Heart left ventricle (tissue), 16 donors: ENCODE measurements at places on chromosomes 7 and 10. TPM values are rescaled to one million over a fixed set of nuclear protein-coding genes. Genes with fewer than 3 reads are reported as not detected.

DNA sequence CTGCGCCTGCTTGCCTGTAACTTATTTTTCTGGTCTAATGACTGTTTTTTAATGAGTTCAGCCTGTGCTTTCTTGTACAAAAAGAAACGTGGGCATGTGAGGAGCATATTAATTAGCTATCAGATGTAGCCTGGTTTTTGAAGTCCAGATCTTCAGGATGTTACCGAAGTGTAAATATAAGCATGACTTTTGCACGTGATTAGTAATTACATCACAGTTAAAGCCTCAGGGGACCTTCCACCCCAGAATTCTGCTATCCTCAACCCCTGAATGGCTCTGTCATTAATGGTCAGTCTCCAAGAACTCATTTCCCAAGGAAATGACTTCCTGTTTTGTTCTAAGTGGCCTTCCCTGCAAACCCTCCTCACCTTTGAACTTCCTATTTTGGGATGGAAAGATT, 2.1 kb upstream of the PRXL2A start:
- H3K4me3 ChIP-seq: no peak overlapping the region
- H3K36me3 ChIP-seq: no peaks in the 10 kb centered on the region
- DNase-seq: no peak
- H3K4me1 ChIP-seq: peaks cover 20% of the 10 kb centered on the region
- H3K27me3 ChIP-seq: no peaks in the 10 kb centered on the region

GRCh38 chr10:5732141-5732540, 47.5 kb downstream of the TASOR2 start:
- H3K4me3 ChIP-seq: no peak overlapping the region
- no peaks in the 10 kb centered on the region for H3K27me3 ChIP-seq
- peaks cover 89% of the 10 kb centered on the region for H3K36me3 ChIP-seq

DNA sequence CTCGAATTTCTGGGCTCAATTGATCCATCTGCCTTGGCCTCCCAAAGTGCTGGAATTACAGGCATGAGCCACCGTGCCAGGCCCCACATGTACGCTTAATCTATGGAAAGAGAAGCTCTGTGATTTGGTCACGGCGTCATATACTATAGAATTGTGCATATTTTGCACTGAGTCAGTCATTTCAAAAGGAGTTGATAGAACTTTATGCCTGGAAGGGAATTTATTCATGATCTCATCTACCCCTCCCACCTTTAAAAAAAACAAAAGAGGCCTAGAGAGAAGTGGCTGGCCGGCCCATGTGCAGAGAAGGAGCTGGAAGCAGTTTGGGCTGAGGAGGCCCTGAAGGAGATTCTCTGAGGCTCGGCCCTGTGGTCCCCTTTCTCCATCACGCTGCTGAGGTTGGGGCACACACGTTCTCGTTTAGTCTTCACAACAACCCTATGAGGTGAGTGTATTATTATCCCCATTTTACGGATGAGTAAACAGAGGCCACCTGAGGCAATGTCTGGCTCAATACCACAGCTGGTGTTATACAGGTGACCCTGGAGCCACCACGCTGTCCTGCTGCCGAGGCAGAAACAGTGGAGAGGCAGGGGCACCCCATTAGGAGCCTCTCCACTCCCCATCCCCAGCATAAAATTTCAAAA, 47.2 kb upstream of the ZRANB1 start:
- DNase-seq: no peak
- H3K4me1 ChIP-seq: no peaks in the 10 kb centered on the region
- no peak overlapping the region for H3K27ac ChIP-seq

DNA sequence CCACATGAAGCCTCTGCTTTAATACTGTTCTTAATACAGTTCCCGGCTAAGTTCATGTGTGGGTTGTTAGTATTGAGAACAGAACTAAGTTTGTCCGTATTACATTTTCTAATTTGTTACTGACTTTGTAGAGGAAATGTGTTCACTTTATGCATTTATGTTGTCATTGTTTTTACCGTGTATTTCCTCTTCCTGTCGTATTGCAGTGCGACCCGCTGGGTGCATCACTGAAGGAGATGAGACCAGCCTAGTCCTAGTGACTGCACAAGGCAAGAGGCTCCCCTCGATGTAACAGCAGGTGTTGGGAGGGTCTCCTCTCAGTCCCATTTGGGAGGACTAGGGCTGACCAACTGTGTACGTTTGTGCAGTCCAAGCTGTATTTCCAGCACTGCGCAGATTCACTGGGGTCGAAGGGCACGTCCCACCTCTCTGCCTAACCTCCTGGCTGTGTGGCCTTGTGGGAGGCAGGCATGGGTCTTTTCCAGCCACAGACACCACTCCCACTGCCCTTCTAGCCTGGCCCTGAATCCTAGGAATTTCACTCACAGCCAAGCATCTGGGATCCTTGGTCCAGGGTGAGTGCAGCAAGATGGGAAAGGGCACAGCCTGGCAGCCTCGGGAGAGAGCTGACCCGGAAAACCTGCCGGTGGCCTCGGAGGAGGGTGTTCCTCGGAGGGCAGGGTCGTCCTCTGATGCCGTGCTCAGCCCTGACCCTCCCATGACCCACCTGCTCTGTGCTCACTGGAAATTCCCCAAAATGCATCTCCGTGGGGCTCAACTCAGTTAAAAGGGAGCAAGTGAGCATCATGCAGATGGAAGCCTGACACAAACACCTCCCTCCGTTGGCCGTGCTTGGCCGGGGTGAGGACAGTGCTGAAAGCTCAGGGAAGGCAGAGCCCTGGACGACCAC, 63.9 kb upstream of the FAM20C start:
- H3K27ac ChIP-seq: no peak overlapping the region
- no peaks in the 10 kb centered on the region for H3K27me3 ChIP-seq
- DNase-seq: no peak
- H3K4me3 ChIP-seq: no peak overlapping the region
- H3K36me3 ChIP-seq: no peaks in the 10 kb centered on the region

- no peaks in the 10 kb centered on the region for H3K27me3 ChIP-seq
- DNase-seq: no peak
- no peaks in the 10 kb centered on the region for H3K36me3 ChIP-seq
- peaks cover 9% of the 10 kb centered on the region for H3K4me1 ChIP-seq
- no peak overlapping the region for H3K4me3 ChIP-seq
Observed at GRCh38 chr10:97277551-97277950, 14.9 kb downstream of the ARHGAP19 start.

- no peaks in the 10 kb centered on the region for H3K36me3 ChIP-seq
- no peak for DNase-seq
- peaks cover 2% of the 10 kb centered on the region for H3K4me1 ChIP-seq
- H3K27ac ChIP-seq: no peak overlapping the region
Observed at GRCh38 chr7:132135746-132136385, 440.4 kb downstream of the PLXNA4 start.

- no peak overlapping the region for H3K4me3 ChIP-seq
- no peak overlapping the region for H3K27ac ChIP-seq
- no peaks in the 10 kb centered on the region for H3K4me1 ChIP-seq
- no peaks in the 10 kb centered on the region for H3K27me3 ChIP-seq
- H3K36me3 ChIP-seq: no peaks in the 10 kb centered on the region
Observed at GRCh38 chr10:15075421-15075820, 13.2 kb downstream of the ACBD7 start.

DNA sequence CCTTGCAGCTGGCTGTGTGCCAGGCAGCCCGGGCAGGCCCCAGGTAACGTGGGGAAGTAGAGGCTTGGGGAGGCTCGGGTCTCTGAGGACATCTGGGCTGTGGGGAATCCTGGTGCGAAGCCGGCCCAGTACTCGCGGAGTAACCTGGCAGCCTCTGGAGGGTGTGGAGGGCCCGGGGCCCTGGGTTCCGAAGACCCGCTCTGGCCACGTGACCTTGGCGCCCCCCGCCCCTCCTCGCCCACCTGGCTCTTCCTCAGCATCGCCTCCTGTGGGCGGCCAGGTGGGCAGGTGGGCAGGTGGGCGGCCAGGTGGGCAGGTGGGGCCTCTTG, 143.1 kb downstream of the WDR37 start:
- no peak for DNase-seq
- no peak overlapping the region for H3K27ac ChIP-seq
- H3K27me3 ChIP-seq: peaks cover 8% of the 10 kb centered on the region
- no peak overlapping the region for H3K4me3 ChIP-seq

DNA sequence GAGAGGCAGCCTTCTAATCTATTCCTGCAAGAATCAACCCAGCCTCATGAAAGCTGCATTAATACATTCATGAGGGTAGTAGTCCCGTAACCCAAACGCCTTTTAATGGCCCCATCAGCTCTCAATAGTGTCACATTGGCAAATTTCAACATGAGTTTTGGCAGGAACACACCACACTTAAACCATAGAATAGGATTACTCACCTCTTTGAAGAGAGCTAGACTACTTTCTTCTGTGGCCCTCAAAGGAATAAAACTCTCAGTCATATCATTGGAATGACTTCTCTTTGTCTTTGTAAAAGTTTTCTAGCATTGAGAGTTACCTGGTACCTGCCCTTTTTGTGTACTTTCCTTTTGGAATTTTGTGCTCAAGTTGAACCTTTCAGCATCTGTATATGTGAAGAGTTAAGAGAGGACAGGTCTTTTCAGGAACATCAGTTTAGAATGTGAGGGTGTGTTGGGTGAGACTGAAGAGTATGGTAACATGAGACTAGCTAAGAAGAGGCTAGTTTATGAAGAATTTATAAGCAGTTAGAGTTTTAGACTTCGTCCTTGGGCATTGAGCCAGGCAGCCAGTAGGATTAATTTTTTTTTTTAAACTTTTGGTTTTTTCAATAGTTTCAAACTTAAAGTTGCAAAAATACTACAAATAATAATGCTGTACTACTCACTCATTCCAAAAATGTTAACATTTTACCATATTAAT, 92.6 kb downstream of the MLLT10 start:
- H3K27ac ChIP-seq: no peak overlapping the region
- H3K4me3 ChIP-seq: no peak overlapping the region

IRF5 gene
- total RNA-seq: 1.2 TPM

CAV2 gene
- 203 TPM for total RNA-seq

OR2A1 gene
- not detected for total RNA-seq

TCF7L2 gene
- 16.4 TPM for total RNA-seq

SFTPA1 gene
- not detected for total RNA-seq
